ENCODE measurements at places on chromosomes 1 and 21.

DNA sequence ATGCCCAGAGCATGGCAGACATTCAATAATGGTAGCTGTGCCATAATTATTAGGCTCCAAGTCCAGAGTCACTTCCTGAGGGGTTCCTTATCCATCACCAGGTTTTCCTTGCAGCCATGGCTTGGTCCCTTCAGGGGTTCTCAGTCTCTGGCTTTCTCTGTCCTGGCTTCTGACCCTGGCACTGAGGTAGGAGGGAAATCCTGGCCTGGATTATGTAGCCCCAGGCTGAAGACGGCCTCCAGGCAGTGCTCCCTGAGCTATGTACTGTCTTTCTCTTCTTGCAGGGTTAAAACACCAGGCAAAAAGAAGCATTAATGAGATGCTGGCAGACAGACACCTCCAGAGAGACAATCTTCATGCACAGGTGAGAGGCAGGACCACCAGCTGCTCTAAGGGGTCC lies 9.5 kb upstream of the PADI3 start:
- no peak for DNase-seq

DNA sequence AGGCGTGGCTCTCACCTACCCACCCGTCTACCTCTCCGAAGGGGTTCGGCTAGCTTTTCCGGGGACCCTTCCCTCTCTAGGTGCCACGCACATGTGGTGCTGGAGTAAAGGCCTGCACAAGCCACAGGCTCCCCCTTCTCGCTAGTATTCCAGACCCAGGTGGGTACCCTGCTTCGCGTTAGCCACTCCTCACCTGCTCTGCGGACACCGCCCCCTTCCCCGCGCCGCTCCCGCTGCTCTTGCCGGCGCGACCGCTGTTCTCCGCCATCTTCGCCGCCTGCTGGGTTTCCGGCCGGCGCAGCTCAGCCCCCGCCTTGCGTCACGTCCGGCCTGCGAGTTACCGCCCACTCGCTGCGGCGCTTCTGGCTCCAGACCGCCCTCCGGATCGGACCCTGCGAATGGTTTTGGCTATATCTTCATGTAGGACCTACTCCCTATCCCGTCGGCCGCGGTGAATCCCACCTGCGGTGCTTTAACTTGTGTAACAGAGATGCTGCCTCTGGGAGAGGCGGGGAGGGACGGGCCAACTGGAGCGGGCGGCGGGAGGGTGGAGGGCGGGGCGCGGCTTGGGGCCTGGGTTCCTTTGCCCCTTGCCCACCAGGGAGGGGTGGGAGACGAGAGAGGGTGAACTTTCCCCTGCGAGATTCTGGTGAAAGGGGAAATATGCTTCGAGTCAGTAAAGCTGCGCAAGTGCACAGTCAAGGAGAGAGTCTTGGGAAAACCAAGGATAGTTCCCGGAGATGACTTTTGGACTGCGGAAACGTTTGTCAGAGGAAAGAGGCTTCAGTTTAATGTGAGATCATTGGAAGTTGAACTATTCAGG lies at the start of the genes NIT1 and PFDN2:
Gene NIT1 (plus strand): TSS at position 347 of the 823 bp plus-strand sequence. CDS start 72 bp downstream, at position 419.
Gene PFDN2 (minus strand): TSS at position 279 of the 823 bp plus-strand sequence. CDS start 11 bp downstream, at position 268.
- DNase-seq = peak; percentile 73

DNA sequence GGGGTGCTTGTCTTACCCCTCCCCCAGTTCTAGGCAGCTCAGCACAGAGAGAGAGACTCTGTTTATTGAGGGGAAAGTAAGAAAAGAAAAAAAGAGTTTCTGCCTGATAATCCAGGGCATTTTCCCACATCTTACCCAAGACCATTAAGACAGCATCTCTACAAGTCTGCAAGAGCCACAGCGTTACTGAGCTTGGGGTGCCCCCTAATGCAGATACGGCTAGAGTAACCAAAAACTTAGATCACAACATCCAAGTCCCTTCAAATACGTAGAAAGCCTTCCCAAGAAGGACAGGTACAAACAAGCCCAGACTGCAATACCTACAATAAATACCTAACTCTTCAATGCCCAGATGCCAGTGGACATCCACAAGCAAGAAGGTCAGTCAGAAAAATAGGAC lies 6.2 kb upstream of the TEX50 start:
- DNase-seq = no peak

- no peak for DNase-seq
These were observed 24.4 kb downstream of the MCOLN2 start for GRCh38 chr1:84972377-84972987.

DNA sequence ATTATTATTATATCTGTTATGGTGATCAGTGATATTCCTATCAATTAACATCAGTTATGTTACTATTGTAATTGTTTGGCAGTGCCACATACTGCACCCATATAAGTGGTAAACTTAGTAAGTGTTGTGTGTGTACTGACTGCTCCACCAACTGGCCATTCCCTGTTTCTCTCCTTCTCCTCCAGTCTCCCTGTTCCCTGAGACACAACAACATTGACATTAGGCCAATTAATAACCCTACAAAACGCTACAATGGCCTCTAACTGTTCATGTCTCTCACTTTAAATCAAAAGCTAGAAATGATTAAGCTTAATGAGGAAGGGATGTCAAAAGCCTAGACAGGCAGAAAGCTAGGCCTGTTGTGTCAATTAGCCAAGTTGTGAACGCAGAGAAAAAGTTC lies 6.6 kb upstream of the THRAP3 start:
- no peak for DNase-seq

DNA sequence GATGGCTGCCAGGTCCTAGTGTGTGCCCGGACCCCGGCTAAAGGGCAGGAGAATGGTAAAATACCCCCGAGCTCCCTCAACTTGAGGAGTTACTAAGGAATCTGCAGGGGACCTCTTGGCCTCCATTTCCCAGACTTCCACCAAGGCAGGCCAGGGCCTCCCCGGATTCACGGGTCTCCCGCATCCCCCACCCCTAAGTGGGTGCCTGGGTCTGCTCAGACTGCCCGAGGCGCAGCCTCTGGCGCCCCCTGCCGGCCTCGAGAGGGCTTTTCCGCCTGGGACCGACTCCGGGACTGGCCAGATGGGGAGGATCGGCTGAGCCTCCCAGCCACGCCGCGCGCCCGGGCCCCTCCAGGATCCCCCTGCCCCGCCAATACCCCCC lies 1.7 kb downstream of the PLEKHG5 start:
- DNase-seq = peak; percentile 62

GRCh38 chr1:233654658-233655280 lies 40.9 kb downstream of the KCNK1 start:
- DNase-seq = no peak

- DNase-seq = peak; percentile 2
These were observed 89.0 kb upstream of the SERTAD4 start for GRCh38 chr1:210143465-210144062.

DNA sequence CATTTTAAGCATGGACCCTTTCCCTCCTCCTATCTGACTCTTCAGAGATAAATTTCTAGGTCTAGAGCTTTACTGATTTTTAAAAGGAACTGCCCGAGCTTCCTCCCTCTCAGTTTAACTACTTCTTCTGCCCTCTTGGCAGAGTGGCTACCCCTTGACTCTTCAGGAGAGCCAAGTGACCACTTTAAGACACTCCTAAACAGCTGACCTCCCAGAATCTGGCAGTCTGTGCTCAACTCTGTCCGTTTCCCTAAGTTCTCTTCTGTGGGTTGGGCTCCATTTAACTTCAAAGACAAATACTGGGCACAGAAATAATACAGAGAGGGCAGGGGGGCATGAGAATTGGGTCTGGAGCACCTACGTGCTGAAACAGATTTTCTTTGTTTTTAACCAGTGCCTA lies 196.3 kb upstream of the FOXD3 start:
- no peak for DNase-seq

DNA sequence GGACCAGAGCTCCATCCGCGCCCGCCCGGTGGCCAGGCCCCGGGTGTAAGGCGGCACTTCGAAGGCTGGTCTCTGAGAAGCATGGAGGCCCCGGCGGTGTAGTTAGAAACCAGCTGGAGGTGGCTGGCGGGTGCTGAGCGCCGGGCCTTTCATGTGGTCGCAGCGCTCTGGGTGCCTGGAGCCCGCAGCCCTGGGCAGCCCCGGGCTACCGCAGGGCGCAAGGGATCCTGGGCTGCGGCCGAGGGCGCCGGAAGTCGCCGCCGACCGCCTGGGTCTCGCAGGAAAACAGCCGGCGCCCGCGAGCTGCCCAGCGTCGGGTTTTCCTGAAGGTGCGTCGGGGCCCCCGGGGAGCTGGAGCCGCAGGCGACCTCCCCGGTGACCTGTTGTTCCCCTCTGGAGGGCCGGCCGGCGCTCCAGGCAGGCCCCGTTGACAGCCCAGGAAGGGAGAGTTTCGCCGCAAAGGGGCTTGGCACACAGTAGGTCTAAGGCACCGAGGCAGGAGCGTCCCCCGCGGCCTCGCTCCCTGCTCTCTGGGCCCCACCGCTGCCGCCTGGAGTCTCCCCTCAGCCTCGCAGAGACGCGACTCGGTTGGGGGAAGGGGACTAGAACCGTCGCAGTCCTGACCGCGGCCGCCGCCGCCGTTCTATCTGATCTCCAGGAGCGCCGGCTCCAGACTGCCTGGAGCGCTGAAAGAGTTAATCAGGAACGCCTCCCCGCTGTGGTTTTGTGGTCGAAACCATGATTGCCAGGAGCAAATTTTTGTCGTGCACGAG lies 2.7 kb downstream of the GRHL3 start:
- DNase-seq = peak; percentile 30

DNA sequence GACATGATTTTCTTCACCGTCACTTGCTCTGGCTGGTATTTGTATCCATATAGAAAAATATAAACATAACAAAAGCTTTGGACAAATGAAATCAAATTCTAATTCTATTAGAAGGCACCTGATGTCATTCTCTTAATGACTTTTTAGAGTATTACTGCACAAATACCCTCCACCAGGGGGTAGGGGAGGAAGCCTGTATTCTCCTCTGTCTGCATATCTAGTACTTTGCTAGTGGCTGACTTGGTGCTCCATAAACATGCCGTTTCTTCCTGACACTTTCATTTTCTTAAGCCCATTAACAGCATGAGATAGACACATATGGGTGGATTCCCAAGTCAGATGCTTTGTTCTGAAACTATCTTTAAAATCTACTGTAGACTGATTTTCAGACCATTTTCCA lies 20.6 kb upstream of the KCNJ15 start:
- DNase-seq = no peak

- no peak for DNase-seq
These were observed 217.2 kb upstream of the IRF2BP2 start for GRCh38 chr1:234827181-234827580.

GRCh38 chr1:117128323-117129079 lies 7.0 kb upstream of the TRIM45 start:
- no peak for DNase-seq

GRCh38 chr1:216194721-216195120 lies 228.5 kb downstream of the USH2A start:
- DNase-seq = no peak

DNA sequence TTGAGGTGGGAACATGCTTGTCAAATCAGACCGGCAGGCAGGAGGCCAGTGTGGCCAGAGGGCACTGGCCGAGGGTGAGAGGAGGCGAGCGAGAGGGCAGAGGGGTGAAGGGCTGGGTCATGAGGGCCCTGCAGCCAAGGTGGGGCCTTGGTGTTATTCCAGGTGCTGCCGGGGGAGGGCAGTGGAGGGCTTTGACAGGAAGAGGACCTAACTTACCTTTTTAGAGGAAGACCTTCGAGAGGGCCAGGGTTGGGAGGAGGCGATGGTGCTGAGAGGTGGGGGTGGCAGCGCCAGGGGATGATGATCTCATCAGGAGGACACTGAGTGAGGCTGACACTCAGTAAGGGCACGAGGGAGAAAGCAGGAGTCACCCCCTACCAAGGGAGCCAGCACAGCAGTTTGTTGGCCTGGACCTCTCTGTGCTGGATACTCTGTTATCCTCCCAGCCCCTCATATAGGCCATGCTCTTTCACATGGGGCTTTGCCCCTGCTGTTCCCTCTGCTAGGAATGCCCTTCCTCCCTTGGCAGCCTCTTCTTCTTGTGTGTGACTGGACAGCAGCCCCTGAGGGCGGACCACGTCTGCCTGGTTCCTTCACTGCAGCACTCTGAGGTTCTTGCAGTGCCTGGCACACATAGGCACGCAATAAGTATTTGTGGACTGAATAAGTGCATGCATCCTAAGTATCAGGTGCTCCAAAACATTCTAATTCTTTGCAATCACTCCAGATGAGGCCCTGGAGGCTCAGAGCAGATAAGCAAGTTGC lies 7.5 kb upstream of the TTC22 start:
- no peak for DNase-seq

DNA sequence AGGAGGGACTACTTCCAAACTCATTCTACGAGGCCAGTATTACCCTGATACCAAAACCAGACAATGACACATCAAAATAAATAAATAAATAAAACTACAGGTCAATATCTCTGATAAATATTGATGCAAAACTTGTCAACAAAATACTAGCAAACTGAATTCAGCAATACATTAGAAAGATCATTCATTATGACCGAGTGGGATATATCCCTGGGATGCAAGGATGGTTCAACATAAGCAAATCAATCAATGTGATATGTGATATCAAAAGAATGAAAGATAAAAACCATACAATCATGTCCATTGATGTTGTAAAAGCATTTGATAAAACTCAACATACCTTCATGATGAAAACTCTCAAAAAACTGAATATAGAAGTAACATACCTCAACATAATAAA lies 36.7 kb downstream of the NME7 start:
- DNase-seq = no peak

- no peak for DNase-seq
These were observed 5.4 kb upstream of the PRDM16 start for GRCh38 chr1:3063379-3064295.

DNA sequence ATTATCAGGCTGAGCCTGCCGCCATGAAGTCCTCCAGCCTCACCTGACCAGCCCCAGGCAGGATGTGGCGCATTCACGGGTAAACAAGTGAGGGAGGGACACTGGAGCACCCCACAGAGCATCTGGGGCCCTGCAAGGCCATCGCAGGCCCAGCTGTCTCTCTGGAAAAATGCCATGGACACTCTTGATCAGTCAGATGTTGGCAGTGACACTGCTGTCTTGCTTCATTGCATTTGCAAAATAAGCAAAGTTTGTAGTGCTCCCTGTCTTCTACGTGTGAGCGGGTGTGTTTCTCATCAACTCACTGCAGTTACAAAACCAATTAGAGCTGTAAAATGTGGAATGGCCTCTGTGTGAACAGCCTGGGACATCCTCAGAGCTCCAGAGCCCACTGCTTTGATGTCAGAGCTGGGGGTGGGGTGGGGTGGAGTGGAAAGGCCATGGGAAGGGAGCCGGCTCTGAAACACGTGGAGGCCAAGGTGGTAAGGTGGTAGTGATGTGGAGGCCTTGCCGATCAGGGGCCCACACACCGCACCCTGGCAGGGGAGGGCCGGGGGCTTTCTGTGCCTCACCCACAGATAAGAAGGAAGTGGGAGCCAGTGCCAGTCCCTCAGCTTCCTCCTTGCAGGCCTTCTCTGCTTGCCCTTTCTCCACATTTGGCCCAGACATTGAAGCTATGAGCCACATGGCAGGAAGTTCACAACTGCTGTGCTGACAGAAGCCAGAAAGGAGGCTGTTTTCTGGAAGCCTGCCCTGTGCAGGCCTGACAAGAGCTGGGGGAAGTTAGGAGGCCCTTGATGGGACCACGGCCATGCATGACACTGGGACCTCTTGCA lies 254.9 kb downstream of the RHOU start:
- no peak for DNase-seq

DNA sequence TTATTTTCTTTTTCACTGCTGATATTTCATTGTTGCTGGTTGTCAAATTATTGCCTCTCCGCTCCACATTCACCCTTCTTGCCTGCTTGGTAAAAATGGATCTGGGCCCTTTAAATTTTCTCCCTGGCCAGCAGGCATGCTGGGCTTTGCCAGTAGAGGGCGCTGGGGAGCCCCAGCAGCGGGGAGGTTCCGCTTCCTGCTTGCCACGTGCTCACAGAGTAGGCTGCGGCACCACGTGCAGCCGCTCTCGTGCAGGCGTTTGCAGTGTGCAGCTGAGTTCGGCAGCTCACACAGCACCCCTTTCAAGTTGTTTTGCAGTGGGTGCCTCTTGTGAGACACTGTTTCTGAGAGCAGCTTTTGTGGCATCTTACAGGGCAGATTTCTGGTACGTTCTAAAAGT lies at the start of gene ACTL8:
Gene ACTL8 (plus strand): TSS at position 214 of the 400 bp plus-strand sequence. CDS start 67,676 bp downstream, outside the sequence.
- no peak for DNase-seq

- DNase-seq = no peak
These were observed 80.9 kb upstream of the SYT6 start for GRCh38 chr1:114234408-114235124.

Data from T-cell (primary cell).